Activated B cell treated with CpG ODN at 0.5 μM for 24 hours (primary cell): ENCODE measurements at places on chromosomes 11 and 22.

GRCh38 chr11:71946144-71946571 is 17.3 kb downstream of the RNF121 start:
- DNase-seq: no peak
- no peak overlapping the region for H3K4me3 ChIP-seq
- H3K27ac ChIP-seq: no peak overlapping the region
- H3K27me3 ChIP-seq: no peaks in the 10 kb centered on the region

GRCh38 chr11:33940538-33940815 is 48.6 kb upstream of the LMO2 start:
- H3K27me3 ChIP-seq: peaks cover 8% of the 10 kb centered on the region
- peaks cover 45% of the 10 kb centered on the region for H3K4me1 ChIP-seq
- H3K27ac ChIP-seq: no peak overlapping the region

DNA sequence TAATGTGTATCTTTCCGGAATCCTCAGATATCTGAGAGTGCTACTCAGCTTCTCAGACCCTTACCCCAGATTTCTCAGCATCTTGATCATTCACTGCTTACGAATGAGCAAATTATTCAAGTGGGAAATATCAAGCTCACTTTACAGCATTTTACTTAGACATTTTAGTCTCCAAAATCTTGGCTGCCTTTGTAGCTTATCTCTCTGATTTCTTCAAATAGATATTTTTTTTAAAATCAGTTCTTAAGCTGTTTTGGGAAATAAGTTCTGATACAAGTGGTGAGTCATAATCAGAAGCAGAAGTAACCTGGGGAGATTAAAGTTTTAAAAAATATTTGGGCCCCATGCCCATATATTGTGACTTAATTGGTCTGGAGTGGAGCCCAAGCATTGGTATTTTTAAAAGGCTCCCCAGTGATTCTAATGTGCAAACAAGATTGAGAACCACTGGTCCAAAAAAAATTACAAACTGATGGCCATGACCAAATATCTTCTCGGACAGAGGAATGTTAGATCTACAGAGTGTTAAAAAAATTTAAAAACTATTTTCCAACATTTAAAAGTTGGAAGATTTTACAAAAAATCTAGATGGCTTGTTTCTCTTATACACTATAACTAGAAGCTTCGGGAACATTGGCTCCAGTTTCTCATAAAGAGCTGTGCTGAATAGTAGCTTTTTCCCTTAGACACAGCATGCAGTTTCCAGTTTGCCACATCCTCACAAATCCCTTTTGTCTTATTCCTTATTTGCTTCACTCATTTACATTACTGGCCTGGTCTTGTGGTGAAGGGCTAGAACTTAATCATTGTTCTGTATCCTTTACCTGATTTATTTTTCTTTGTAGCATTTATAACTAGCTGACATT is 87.8 kb upstream of the BMAL1 start:
- H3K27me3 ChIP-seq: peaks cover 13% of the 10 kb centered on the region
- no peak overlapping the region for H3K27ac ChIP-seq
- no peak overlapping the region for H3K4me3 ChIP-seq
- H3K36me3 ChIP-seq: peaks cover 2% of the 10 kb centered on the region

DNA sequence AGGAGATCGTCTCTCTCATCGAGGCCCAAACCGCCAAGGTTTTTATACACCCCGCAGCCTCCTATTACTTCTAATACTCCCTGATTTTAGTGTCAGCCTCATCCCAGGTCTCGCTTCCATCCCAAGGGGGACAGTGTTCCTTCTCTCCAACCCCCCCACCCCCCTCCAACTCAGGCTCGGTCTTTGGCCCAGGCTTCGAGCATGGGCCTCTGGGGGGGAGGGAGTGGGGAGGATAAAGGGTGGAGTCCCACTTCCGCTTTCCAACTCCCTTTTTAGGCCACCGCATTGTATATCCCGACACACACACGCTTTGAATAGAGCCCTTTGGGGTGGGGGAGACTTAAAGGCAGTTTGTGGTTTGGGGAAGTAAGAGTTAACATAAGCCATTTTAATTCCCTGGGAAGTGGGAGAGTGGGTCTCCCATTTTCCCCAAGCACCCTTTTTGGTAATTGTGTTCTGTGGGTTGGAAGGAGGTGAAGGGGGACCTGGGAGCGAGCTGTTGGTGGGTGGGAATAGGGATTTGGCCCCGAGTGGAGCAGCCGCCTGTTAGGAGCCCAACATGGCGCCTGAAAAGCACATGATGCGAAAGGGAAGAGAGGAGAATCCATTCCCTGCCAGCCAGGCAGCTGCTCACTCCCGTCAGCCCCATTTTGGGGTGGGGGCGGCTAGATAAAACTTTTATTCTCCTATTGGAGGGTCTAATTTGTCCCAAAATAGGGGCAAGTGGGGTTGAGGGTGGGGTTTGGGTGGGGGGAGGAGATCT is 844 bp downstream of the PCF11 start:
- H3K27ac ChIP-seq: peak overlapping the region; percentile 100
- peak; percentile 43 for DNase-seq
- peak overlapping the region; percentile 100 for H3K4me3 ChIP-seq
- H3K36me3 ChIP-seq: peaks cover 53% of the 10 kb centered on the region

DNA sequence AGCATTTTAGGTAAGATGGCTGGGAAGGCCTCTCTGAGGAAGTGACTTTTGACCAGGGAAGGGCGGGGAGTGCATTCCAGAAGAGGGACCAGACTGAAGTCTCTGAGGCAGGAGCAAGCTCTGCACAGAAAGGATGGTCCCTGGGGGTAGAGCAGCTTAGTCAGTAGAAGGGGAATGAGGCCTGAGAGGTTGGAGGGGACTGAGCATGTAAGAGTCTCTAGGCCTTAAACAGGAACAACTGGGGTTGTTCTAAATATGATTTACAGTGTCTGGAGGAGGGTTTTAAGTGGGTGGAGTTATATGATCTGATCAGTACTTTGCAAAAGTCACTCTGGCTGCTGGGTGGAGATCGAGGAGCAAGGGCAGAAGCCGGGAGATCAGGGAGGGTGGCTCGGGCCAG is 31.7 kb upstream of the TEF start:
- no peak for DNase-seq
- peaks cover 89% of the 10 kb centered on the region for H3K36me3 ChIP-seq
- no peaks in the 10 kb centered on the region for H3K4me1 ChIP-seq
- no peak overlapping the region for H3K4me3 ChIP-seq

GRCh38 chr11:5363679-5364078 is 12.4 kb downstream of the OR51B6 start:
- H3K27ac ChIP-seq: no peak overlapping the region
- H3K27me3 ChIP-seq: no peaks in the 10 kb centered on the region
- no peaks in the 10 kb centered on the region for H3K4me1 ChIP-seq
- no peak overlapping the region for H3K4me3 ChIP-seq
